Spleen (tissue), 13 donors: ENCODE measurements at places on chromosomes 7 and 10. TPM values are rescaled to one million over a fixed set of nuclear protein-coding genes. Genes with fewer than 3 reads are reported as not detected.

The STAG3 gene
- 123 TPM for polyA plus RNA-seq

The TRIM50 gene
- 0.26 TPM for polyA plus RNA-seq

The RNF133 gene
- not detected for polyA plus RNA-seq

The GRM3 gene
- polyA plus RNA-seq, result not detected

The LRRTM3 gene
- polyA plus RNA-seq, result not detected

The RHOBTB1 gene
- polyA plus RNA-seq, result 4.9 TPM

The ZCWPW1 gene
- polyA plus RNA-seq, result 42.6 TPM

The GSDME gene
- polyA plus RNA-seq, result 2.3 TPM

The LRRD1 gene
- 0.09 TPM for polyA plus RNA-seq

The PITX3 gene
- not detected for polyA plus RNA-seq

The SPOCK2 gene
- polyA plus RNA-seq, result 12.6 TPM

The CHAT gene
- polyA plus RNA-seq, result not detected

The JCAD gene
- polyA plus RNA-seq, result 0.83 TPM

The FRMD4A gene
- polyA plus RNA-seq, result 9.2 TPM

The STRIP2 gene
- polyA plus RNA-seq, result 1.7 TPM

The IQCE gene
- 1.2 TPM for polyA plus RNA-seq

The ANKRD30A gene
- polyA plus RNA-seq, result not detected

The TPST1 gene
- 5.3 TPM for polyA plus RNA-seq

The LSM8 gene
- 45.3 TPM for polyA plus RNA-seq

The FGFBP3 gene
- polyA plus RNA-seq, result 0.79 TPM

The ERVW-1 gene
- polyA plus RNA-seq, result not detected

The MOGAT3 gene
- polyA plus RNA-seq, result not detected

The ACADSB gene
- polyA plus RNA-seq, result 6.3 TPM

The CDNF gene
- 1.5 TPM for polyA plus RNA-seq

The PNLIPRP3 gene
- not detected for polyA plus RNA-seq

The NME8 gene
- polyA plus RNA-seq, result 1.5 TPM

The NYAP1 gene
- 0.07 TPM for polyA plus RNA-seq

The ST8SIA6 gene
- polyA plus RNA-seq, result not detected

The DRGX gene
- polyA plus RNA-seq, result not detected

The OR2A5 gene
- polyA plus RNA-seq, result not detected

The NT5C2 gene
- polyA plus RNA-seq, result 21.7 TPM

The MAT1A gene
- polyA plus RNA-seq, result not detected

The FGF8 gene
- not detected for polyA plus RNA-seq

The HOXA3 gene
- 0.57 TPM for polyA plus RNA-seq

The TAS2R4 gene
- polyA plus RNA-seq, result 0.17 TPM

The EIF4EBP2 gene
- 15.7 TPM for polyA plus RNA-seq

The PALD1 gene
- polyA plus RNA-seq, result 7.7 TPM

The BMPER gene
- 0.14 TPM for polyA plus RNA-seq
